ENCODE measurements at places on chromosomes 3 and 15.

- DNase-seq, result no peak
Measured at GRCh38 chr3:186526256-186526606, 17.9 kb downstream of the CRYGS start.

- no peak for DNase-seq
Measured at GRCh38 chr15:57495554-57496165, 96.0 kb upstream of the MYZAP start.

GRCh38 chr3:116914004-116914403, 204.4 kb downstream of the TUSC7 start:
- no peak for DNase-seq

DNA sequence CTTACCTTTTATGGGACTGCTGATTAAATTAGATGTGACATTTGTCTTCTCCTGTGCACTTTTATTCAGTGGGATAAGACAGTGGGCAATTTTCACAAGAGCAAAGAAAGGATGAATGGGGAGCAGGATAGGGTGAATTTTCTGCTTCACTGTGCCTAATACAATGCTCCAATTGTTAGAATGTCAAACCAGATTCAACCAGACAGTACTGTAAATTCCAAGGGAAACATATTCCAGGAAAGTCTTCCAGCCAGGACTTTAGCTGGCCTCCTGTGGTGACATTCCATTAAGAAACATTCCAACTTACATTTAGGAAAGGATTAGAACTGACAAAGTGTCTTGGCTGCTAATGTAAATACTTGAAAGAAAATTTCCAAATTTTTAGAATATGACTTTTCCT, 100.1 kb upstream of the PROK2 start:
- no peak for DNase-seq

DNA sequence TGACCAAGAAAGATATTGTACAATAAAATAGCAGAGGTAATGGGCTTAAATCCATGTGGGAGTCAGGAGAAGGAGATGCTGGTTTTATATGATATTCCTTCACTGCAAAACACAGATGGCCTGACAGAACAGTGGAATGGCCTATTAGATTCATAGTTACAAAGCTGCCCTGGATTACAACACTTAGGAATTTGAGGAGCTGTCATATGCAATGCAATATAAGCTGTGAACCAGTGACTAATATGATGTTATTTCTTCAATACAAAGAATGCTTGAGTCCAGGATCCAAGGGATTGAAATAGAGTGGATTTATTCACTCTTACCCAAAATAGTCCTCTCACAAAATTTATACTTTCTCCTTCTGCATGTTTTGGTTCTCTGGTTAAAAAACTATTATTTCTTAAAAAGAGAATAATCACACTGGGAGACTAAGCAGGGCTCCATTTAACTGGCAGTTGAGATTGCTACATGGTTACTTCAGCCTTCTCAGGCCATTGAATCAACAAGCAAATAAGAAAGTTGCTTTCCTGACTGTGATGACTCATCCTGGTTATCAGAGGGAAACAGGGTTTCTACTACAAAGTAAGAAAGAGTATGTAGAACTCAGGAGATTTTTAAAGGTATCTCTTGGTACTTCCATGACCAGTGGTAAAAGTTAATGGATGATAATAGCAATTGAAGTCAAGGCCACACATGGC, 79.8 kb upstream of the ZPLD1 start:
- DNase-seq, result no peak

DNA sequence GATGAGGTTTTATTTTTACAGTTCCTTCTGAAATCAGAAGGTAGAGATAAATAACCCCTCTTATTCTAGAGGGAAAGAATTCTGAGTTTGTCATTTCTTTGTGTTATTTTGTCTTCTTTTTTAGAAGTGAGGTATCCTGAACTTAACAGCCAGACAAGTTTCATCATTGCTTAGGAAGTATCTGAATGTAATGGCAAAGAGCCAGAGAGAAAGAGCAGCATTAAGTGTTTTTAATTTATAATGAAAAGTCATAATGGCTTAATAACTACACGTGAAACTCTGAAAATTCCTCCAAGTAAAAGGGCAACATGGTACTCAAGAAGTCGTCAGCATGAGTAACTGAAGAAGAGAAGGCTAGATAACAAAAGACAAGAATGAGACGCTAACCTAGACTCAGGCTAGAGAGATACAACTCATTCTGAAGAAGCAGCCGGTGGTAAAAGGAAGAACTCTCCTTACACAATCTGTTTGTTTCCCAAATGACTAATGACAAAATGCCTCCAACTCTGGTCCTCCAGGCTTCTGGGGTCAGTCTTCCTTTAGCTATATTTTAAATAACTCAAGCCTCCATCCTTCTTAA, 116.2 kb upstream of the NECTIN3 start:
- no peak for DNase-seq

- DNase-seq, result no peak
Measured at GRCh38 chr3:53023072-53023823, 22.6 kb downstream of the SFMBT1 start.

DNA sequence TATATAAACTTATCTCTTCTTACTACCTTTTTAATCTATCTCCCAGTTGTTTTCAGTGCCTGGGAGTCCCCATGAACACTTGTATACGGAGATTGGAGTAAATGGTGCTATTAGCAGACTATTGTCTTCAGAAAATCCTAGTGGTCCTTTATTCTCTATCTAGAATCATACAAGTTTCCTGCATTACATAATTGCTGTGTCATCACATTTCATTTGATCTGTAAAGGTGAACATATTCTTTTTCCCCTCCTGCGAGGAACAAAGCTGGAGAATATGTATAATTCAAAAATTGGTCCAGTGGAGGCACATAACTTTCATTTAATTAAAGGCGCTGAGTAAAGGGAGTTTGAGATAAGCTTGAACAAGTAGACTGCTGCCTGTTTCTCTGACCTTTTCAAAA, 324.8 kb downstream of the FEZF2 start:
- DNase-seq, result no peak

DNA sequence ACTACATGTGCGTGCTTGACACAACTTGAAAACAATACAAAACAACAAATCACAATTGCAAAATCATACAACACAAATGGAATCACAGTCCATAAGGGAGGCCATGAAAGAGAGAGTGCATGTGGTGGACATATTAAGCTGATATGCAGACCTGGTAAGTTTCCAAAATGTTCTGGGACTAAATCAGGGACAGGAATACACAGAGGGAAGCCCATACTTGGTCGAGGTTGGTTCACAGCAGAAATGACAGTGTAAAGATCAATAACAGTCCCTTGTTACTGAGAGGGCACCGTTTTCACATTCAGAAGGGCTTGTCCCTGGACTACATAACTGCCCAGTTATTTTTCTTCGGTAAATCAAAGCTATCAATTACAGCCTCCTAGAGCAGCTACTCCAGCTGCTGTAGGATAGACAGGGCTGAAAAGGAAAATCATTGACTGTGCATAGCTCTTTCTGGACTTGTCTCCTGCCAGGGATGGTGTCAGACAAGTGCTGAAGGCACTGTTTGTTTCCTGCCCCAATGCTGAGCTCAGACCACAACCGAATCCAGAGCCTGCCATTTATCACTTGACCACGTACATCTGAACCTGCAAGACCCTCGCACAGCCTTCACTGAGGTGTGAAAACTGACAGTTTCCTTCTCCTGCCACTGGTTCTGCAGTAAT, 79.5 kb upstream of the KCNMB2 start:
- DNase-seq, result no peak

GRCh38 chr3:152586974-152587373, 248.0 kb upstream of the P2RY1 start:
- no peak for DNase-seq
